Stimulated activated CD8-positive, alpha-beta memory T cell treated with anti-CD3 and anti-CD28 coated beads, Interleukin-4, amount 100 ng/mL, for 4 hours (primary cell): ENCODE measurements at places on chromosomes 4 and X.

GRCh38 chr4:160631044-160631443 is 1528.2 kb downstream of the RAPGEF2 start:
- no peak for DNase-seq

DNA sequence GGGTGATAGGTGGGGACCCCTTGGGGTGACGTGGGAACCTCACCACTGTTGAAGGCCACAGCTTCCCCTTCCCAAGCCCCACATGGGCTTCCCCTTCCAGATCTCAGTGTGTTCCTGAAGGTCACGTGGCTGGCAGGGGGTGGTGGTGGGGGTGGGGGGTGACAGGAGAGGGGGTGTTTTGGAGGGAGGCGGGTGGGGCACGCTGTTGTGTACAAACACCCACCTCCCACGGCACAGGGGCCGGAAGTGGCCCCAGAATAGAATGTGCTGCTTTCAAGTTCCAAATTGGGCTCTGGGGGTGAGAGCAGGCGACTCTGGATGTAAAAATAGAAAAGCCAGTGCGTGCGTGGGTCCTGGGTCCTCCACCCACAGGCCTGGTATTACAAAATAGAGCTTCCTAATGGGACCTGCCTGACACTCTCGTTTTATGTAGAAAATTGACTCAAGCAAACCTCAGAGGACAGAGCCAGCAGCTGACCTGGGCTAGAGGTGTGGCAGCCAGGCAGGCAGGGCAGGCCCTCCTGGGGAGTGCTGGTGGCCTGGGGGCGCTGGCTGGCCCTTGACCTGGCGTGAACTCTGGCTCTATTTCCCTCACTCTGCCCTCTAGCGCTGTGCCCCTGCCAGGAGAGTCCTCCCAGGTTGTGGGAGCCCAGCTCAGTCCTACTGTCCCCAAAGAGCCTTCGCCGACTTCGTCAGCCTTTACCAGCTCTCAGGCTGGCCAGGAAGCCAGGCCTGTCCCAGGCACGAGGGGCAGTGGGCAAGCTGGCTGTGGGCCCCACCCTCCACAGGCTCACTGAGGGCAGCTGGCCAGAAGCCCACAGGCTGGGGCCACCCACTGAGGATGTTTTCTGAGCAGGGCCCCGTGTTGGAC is 5.4 kb upstream of the SH3BP2 start:
- DNase-seq, result peak; percentile 71

DNA sequence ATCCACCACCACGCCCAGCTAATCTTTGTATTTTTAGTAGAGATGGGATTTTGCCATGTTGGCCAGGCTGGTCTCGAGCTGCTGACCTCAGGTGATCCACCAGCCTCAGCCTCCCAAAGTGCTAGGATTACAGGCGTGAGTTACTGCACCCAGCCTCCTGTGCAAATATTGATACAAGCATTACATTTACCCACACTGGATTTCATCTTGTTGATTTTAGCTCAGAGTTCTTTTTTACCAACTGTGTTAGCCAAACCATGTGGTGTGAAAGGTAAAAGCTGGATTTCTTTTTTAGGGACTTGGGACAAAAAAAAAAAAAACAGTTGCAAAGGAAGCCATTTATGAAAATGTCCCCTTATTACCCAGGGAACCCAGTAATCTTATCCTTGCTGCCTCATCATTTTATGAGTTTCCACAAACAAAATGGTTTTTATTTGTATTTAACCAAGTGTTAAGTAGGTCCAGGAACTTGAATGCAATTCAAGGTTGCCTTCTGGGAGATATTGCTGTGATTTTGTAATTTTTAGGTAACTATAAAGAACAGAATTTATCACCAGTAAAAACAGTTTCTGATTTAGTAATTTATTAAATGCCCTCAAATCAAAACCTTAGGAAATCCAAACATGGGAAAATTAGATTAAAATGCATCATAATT is 202.5 kb downstream of the PALLD start:
- DNase-seq, result no peak

GRCh38 chr4:172515266-172515879 is 653.2 kb upstream of the GALNT7 start:
- DNase-seq, result no peak

GRCh38 chr4:67452100-67452845 is 93.0 kb downstream of the CENPC start:
- DNase-seq, result no peak

DNA sequence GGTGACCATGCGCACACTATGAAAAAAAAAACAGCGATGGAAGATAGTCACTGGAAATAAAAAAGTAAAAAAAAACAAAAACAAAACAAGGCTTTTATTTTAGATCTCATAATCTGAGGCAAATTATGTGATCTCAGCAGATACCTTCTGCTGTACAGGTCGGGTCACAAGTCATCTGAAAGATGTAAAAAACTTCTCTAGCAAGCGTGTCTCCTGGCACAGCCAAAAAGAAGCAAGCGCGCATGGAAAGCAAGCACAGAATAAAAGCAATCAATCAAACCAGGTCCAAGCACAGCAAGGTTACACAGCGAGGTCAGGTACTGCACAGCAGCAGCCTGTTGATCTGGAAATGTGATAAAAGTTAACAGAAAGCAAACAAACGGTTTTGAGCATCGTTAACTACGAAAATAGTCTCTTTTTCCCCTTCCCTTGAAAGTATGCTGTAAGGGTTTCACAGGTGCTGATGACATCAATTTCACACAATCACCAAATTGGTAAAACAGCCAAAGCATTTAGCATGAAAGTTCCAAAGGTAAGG is 79.3 kb upstream of the MTNR1A start:
- no peak for DNase-seq

- DNase-seq, result no peak
Observed at GRCh38 chr4:152661649-152662048, 18.1 kb downstream of the TMEM154 start.

GRCh38 chr4:168618577-168619265 is 121.9 kb downstream of the PALLD start:
- no peak for DNase-seq

- no peak for DNase-seq
Observed at GRCh38 chr4:743463-744211, 38.0 kb downstream of the PCGF3 start.
